Inflammatory macrophage (primary cell): ENCODE measurements at places on chromosomes 13 and 19.
A peak's percentile ranks its signal among the peaks of the same experiment; 100 is the strongest.

- DNase-seq, result no peak
These were observed 11.1 kb downstream of the ZNF181 start for GRCh38 chr19:34744896-34745690.

- no peak for DNase-seq
These were observed 323.0 kb downstream of the DNAJC15 start for GRCh38 chr13:43346427-43346826.

GRCh38 chr13:110551284-110551683 lies 10.2 kb downstream of the RAB20 start:
- no peak for DNase-seq

- DNase-seq, result no peak
These were observed 504.3 kb upstream of the ATXN8OS start for GRCh38 chr13:69603144-69603853.

DNA sequence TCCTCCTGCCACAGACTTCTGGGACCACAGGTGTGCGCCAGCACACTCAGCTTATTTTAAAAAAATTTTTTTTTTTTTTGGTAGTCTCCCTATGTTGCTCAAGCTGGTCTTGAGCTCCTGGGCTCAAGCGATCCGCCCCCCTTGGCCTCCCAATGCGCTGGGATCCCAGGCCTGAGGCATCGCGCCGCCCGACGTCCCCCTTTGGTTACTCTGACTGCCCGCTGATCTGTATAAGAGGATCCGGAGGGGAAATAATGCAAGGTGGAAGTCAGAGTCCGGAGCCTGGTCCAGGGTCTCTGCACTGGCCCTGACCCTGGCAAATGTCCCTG lies 486 bp upstream of the ZNF805 start:
- no peak for DNase-seq

DNA sequence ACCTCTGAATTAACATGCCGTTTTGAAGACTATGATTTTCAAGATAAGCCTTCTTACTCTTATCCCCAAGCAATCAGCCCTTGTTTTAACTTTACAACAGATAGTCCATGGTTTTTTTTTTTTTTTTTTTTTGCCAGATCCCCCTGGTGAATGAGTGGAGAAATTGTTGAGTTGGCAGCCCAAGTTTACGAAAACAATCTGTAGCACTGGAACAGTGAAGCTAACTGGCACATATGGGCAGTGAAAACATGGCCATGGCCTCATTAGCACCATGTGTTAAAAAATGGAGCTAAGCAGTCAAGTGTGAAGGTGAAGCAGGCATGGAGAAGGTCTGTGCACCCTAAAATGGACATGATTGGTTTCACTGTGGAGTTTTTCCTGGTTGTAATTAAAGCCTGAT lies 812.1 kb upstream of the MIR17HG start:
- no peak for DNase-seq

DNA sequence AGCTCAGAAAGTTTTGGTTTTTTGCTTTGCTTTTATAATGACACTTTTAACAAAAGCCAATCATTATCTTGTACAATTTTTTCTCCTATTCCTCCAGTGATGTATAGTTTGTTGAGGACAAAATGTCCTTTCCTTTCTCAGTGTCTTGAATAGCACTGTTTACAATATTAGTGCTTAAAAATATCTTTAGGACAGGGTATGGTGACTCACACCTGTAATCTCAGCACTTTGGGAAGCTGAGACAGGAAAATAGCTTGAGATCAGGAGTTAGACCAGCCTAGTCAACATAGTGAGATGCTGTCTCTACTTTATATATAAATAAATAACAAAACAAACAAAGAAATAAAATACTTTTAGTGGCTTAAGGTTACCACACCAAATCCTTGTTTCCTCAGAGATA lies 41.9 kb downstream of the SPRY2 start:
- DNase-seq, result no peak

GRCh38 chr19:8085598-8086408 lies 33.2 kb downstream of the CCL25 start:
- DNase-seq, result no peak

GRCh38 chr13:72853000-72853399 lies 71.1 kb downstream of the PIBF1 start:
- DNase-seq, result no peak

GRCh38 chr13:31020996-31021395 lies 88.5 kb downstream of the TEX26 start:
- no peak for DNase-seq

DNA sequence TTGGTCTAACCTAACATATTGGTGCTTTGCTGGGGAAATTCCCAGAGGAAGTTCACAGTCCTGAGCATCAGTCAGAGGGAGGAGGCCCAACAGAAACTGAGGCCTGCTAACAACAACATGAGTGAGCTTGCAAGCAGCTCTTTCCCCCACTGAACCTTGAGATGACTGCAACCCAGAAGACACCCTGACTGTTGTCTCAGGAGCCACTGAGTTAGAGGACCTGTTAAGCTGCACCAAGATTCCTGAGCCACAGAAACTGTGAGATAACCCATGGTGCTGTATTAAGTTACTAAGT lies 193.2 kb upstream of the UBL3 start:
- DNase-seq, result no peak

- no peak for DNase-seq
These were observed 22.6 kb downstream of the RASL11A start for GRCh38 chr13:27293076-27293691.

DNA sequence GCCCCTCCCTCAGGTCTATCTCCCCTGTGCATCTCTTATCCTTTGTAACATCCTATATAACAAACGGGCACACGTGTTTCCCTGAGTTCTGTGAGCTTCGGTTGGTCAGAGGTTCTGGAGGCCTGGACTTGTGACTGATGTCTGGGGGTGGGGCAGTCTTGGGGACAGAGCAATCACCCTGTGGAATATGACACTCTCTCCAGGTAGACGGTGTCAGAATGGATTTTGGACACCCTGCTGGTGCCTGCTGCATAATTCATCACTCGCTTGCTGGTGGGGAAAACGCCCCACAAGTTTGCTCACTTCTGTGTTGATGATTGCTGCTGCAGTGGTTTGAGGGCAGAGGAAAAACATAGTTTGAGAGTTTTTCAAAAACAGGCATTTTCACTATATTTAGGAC lies 223.2 kb downstream of the UQCRFS1 start:
- no peak for DNase-seq

- peak; percentile 54 for DNase-seq
These were observed 8.3 kb downstream of the CACTIN start for GRCh38 chr19:3618144-3618810.

GRCh38 chr19:42086188-42086736 lies 10.3 kb downstream of the ZNF574 start:
- no peak for DNase-seq

GRCh38 chr13:111667757-111668156 lies 347.3 kb downstream of the TEX29 start:
- no peak for DNase-seq

DNA sequence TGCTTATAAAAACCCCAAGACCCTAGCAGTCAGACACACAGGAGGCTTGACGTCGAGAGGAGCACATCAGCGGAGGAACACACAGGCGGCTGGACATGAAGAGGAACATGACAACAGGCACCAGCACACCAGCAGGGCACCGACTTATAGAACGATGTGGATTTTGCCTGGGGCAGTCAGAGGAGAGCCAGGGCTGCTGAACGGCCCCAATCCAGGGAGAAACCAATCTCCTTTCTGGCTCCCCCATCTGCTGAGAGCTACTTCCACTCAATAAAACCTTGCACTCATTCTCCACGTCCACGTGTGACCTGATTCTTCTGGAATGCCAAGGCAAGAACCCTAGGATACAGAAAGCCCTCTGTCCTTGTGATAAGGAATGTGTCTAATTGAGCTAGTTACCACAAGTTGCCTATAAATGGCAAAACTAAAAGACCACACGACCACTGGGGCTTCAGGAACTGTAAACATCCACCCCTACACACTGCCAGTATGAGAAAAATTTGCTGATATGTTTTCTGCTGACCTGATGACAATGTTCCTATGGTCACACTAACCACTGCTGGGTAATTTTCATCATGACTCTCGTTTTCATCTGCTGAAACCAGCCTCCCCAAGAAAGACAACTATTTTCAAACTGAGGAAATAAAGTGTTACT lies 35.8 kb upstream of the CEACAM21 start:
- no peak for DNase-seq

DNA sequence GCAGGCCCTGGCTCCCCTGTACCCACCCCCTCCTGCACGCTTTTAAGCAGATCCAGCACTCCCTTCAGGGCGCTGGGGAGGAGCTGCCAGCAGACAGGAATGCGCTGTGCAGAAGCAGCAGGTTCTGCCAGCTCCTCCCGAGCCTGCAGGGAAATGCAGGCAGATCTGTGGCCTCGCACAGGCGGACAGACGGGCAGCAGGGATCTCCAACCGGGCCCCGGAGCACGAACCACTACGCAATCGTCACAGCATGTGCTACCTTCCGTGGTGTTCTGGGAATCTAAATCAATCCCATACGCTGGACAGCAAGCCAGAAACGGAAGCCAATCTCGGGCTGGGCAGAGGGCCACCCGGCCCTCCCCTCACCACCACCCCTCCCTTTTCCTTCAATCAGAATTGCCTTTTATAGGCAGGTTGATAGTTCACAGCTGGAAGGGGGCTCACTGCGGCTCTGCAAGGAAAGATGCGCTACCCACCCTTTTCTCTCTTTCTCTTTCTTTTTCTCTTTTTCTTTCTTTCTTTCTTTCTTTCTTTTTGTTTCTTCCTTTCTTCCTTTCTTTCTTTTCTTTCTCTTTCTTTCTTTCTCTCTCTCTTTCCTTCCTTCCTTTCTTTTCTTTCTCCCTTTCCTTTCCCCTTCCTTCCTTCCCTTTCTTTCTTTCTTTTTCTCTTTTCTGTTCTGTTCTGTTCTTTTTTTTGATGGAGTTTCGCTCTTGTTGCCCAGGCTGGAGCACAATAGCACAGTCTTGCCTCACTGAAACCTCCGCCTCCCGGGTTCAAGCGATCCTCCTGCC lies 99.9 kb downstream of the GNG7 start:
- no peak for DNase-seq

GRCh38 chr13:50626101-50626547 lies 217.4 kb downstream of the DLEU7 start:
- peak; percentile 86 for DNase-seq

DNA sequence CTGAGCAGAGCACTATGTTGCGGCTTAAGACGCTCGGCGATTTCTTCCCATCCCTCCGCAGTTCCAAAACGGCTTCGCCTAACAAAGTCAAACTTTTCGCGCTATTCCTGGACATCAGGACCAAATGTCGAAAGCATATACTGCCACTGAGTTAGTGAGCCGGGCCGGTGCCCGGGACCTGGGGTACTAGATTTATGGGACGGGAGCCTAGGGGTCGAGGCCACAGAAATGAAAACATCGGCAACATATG lies 699 bp downstream of the RCBTB2 start:
- no peak for DNase-seq

GRCh38 chr13:38180126-38180525 lies 169.5 kb upstream of the UFM1 start:
- no peak for DNase-seq

DNA sequence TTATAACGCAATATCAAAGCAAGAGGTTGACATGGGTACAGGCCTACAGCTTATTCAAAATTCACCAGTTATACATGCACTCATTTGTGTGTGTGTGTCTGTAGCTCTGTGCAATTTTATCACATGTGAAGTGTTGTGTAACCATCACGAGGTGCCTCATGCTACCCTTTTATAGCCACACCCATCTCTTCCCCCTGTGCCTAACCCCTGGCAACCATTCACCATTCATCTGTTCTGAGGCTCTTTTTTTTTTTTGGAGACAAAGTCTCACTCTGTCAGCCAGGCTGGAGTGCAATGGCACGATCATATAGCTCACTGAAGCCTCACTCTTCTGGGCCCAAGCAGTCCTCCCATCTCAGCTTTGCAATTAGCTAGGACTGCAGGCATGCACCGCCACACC lies 78.4 kb downstream of the DPF1 start:
- peak; percentile 82 for DNase-seq

DNA sequence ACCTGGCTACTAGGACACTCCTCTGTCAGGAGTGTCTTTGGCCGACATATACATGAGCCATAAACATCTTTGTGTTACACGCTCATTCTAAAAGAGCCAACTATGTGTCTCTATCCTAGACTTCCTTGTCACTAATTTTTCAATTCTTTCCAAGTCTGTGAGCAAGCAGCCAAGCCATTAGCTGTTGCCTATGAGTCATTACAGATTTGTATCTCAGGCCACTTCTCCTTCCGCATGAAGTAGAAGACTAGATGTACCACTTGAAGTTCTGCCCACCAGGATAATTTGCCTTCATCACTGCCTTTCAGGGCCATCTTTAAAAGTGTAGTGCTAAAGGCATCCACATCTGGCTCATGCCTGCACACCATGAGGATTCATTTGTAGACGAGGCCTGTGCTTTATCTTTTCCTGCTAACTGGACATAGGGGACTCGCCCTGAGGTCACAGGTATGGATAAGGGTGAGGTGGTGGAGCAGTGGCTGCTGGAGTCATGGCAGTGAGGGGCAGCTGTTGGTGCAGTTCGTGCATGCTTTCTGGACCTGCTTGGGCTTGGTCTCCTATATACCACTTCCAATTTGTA lies 126.1 kb upstream of the KL start:
- DNase-seq, result no peak

GRCh38 chr13:51523082-51523518 lies 61.2 kb upstream of the WDFY2 start:
- peak; percentile 37 for DNase-seq

DNA sequence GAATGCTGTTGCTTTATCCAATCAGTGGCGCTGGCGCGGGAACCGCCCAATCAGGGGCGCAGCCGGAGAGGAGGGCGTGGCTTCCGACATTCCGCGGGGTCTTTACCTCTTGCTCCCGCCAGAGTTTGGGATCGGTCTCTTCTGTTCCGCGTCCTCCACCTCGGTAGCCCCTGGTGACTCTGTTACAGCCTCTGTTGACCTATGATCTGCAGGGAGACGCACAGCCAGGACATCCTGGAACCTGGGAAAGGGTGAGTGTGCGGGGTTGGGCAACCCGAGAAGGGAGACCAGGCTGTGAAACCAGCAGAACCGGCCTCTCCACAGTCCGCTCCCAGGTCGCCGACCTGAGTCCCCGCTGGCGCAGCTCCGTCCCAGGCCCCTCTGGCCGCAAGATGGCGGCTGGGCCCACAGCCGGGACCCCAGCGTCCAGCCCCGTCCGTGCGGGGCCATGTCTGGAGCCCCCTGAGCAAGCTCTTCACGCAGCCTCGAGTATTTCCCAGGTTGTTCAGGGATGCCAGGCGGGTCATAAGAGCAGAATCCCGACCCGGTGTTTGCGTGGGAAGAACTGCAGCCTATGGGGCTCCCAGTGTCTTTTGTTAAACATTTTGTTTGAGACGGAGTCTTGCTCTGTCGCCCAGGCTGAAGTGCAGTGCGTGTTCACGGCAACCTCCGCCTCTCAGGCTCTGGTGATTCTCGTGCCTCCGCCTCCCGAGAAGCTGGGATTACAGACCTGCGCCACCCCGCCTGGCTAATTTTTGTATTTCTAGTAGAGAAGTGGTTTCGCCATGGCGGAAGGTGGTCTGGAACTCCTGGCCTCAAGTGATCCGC lies 4.4 kb upstream of the ZNF681 start:
- DNase-seq, result no peak

DNA sequence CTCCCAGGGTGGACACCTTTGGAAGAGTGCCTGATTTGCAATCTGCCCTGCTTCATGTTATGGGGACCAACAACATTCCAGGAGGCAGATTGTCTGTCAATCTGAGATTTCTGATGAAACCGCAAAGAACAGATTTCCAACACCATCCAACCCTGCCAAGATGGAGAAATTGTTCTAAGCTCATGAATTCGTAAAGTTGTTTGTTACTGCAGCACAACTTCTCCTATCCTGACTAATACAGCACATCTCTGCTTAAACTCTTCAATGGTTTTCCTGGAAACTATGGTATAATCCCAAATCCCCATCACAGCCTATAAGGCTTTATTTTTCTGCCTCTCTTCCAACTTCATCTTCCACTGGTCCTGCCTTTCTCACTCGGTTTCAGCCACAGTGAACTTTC lies 210.3 kb upstream of the TSHZ3 start:
- DNase-seq, result no peak
